ENCODE measurements at places on chromosomes 2 and 18.

DNA sequence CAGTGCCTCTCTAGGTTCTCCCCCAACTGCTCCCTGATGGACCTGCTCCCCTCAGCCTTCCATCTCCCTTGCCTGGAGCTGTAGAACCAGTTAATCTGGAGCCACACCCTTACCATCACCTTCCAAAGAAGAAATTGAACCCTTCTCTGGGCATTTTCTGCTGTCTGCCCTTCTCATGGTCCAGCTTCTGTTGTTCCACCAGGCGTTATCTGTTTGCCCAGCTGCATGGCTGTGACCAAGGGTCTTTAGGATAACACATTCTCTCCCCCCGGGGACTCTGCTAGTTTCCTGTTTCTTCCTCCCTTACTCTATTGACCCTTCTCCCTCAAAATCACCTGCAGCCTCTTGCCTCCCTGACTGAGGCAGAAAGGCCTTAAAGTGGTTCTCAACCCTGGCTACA, 3.2 kb upstream of the ANKRD53 start:
- DNase-seq: no peak

GRCh38 chr2:202689898-202690297, 55.1 kb downstream of the FAM117B start:
- no peak for DNase-seq

DNA sequence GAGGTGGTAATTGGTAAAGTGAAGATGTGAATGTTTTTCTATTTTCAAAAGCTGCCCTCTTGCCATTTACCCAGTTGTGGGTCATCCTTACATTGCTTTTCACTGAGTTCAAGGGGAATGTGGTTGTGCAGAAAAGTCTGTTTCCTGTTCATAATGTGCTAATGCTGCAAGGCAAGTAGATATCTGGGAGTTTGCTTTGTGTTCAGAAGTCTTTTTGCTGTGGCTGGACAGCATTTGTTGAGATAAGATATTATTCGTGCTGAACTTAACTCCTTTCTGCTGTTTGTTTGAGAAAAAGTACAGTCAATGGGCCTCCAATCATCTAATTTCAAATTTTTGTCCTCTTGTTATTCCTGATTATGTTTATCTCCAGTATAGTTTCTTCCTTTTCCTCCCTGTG, 263.2 kb downstream of the LTBP1 start:
- no peak for DNase-seq

GRCh38 chr2:86189782-86190416, 5.4 kb downstream of the IMMT start:
- DNase-seq: no peak

DNA sequence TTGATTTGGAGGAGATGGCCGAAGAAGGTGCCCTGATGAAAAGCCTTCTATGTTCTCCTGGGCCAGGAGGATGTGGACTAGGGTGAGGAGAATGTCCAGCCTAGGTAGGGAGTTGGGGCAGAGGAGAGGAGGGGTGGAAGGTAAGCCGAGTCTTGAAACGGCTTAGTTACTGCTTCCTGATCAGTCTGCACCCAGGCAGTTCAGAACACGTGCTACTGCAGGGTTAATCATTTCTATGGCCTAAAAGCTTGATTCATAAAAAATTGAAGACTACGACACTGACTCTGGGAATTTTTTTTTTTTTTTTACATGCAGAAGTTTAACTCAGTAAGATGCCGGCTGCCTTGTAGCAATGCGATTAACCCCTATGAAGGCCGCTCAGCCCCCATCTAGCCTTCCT, 125.3 kb downstream of the TMEM163 start:
- DNase-seq: no peak

GRCh38 chr18:4260107-4260506, 195.0 kb downstream of the DLGAP1 start:
- DNase-seq: peak; percentile 2

DNA sequence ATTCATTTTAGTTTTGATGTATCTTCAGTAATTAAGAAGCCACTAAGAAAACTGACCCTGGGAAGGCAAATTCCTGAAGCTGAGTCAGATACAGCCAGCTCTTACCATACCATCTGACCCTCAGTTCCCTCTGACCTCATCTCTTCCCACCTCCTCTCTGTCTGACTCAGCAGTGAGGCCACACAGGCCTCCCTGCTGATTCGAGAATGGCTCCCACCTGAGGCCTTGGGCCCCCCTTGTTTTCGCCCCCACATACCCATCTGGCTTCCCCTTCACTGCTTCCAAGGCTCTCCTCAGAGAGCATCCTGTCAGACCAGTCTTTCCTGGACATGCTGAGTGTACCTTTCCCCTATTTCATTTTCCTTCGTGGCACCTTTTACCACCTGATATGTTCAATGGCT, 71.0 kb upstream of the CYP1B1 start:
- no peak for DNase-seq

DNA sequence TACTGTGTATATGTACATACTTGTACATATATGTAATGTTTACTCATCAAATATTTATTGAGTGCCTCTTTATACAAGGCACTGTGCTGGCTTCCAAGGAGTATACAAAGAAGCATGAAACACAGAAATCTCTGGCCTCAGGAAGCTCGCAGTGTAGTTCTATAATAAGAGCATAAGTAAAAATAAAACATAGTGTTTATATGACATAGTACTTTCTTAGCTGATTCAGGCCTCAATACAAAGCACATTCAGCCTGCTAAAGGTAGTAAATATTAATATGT, 13.9 kb downstream of the STAMBP start:
- no peak for DNase-seq

DNA sequence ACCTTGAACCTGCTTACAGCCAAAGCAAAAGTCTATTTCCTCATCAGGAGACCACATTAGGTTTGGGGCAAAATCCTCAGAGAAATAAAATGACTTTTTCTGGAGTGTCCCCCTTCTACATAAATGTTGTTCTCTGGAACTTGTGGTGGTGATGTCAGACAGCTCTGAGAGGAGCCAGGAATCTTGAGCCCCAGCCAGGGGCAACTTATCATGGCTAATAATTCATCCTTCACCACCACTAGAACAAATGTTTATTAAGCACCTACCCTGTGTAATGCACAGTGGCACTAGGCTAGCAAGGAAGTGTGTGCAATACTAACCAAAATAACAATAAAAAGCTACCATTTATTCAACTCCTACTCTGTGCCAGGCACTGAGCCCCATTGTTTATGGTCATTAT, 9.0 kb upstream of the BMP10 start:
- no peak for DNase-seq

DNA sequence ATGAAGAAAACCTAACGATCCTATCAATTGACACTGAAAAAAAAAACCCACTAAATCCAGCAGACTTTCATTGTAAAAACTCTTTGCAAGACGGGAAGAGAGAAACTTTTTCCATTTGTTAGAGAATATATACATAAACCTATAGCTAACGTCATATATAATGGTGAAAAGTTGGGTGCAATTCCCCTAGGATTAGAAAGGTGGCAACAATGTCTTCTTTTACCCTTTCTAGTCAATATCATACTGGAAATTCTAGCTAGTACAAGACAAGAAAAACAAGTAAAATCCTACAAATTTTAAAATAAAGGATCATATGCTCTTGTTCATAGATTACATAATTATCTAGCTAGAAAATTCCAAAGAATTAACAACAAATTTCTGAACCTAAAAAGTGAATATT, 1596.5 kb upstream of the LRRTM1 start:
- DNase-seq: no peak

- DNase-seq: no peak
Observed at GRCh38 chr18:67496469-67496868, 20.1 kb downstream of the DSEL start.

DNA sequence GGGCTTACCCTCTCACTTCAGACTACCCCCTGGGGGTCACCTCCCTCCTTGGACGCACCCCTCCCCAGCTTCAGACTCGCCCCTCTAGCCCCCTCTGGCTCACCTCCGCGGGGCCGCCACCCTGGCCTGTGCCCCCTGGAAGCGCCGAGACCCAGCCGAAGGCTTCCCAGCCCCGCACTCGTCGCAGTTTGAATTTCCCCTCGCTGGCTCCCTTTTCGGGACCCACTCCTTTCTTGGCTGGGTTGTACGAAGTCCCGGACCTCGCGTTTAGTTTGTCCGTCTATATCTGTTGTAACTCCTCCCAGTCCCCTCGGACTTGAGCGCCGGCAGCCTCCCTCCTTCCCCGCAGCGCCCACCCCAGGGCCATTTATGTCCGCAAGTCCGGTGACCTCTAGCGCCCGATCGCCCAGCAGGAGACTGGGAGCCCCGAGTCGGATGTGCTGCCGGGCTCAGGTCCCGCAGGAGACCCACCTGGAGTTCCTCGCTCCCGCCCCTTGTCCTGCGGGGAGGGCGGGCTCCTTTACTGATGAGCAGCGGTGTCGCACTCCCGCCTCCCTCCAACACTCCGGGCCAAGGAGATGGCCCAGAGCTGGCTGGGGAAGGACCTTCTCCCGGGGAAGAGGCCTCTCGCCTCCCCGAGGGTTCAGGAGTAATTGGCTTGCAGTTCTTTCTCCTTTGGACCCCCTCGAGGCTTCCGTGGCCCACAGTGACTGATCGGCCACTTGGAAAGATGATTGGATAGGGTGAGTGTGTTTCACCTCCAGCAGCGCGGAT, 692 bp upstream of the RAX start:
- DNase-seq: no peak

DNA sequence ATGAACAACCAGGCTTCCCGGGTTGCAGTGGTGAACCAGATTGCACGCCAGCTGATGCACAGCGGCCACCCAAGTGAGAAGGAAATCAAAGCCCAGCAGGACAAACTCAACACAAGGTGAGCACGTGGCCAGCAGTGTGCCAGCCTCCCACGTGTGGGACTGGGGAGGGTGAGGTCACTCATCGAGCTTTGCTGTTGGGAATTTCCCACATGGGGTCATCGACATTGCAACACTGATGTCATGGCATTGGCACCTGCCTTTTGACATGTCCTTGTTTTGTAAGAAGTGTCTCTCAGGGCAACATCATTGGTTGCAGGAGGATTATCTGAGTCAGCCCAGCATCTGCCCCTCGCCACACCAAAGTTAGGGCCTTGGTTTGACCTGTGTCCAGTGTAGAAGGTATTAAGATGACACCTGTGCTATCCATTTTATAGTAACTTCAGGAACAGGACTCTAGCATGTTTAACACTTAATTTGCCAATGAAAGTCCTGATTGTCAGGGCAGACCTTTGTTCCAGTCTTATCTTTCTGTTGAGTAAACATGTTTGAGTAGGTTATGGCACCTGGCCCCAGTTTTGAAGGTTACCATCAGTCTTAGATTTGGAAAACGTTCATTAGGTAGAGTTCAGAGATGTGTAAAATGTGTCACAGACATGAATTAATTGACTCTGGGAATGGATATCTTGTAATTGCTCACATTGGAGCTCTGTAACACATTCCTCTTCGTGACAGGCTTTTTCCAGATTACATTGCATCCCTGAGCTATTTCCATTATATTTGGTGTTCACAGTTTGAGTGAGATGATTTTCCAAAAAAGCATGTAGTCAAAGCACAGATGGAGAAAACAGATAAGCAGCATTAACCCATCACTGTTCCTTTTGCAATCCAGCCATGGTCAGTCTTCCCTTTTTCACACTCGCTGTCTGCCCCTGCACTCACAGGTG, 93.3 kb upstream of the EML6 start:
- peak; percentile 7 for DNase-seq

GRCh38 chr18:61785588-61785987, 107.2 kb downstream of the RNF152 start:
- no peak for DNase-seq

- DNase-seq: no peak
Observed at GRCh38 chr2:68391099-68391498, 26.0 kb downstream of the PLEK start.

GRCh38 chr2:203586696-203587095, 51.6 kb upstream of the RAPH1 start:
- no peak for DNase-seq

DNA sequence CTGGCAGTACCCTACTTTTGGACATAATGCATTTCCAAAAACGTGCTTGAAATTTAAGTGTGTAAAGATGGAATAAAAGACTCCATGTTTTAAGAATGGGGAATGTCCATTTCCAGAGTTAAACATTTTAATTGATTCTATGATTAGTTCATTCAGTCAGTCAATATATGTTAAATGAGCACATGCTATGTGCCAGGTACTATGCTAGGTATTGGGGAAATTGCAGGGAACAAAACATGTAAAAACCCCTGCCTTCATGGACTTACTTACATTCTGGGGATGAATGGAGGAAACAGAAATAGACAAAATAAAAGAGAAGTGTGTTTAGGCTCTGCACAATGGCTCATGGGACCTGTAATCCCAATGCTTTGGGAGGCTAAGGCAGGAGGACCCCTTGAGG, 288.6 kb downstream of the MTX2 start:
- DNase-seq: no peak

DNA sequence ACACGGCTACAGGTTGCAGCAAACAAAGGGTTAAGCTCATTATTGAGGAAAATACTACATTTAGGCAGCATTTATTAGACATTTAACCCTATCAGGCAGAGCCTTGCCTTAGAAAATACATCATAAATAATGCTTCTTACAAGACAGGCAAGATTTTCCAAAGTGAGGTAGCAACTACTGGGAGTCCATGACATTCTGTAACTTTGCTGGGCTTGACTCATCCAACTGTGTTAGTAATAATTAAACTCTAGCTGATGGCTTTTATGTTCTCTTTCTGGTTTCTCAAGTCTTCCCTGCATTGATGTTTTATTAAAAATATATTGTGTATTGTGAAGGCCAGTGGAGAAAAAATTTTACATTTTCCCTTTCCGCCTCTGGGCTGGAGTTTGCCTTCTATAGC, 291.3 kb downstream of the AFF3 start:
- DNase-seq: no peak

DNA sequence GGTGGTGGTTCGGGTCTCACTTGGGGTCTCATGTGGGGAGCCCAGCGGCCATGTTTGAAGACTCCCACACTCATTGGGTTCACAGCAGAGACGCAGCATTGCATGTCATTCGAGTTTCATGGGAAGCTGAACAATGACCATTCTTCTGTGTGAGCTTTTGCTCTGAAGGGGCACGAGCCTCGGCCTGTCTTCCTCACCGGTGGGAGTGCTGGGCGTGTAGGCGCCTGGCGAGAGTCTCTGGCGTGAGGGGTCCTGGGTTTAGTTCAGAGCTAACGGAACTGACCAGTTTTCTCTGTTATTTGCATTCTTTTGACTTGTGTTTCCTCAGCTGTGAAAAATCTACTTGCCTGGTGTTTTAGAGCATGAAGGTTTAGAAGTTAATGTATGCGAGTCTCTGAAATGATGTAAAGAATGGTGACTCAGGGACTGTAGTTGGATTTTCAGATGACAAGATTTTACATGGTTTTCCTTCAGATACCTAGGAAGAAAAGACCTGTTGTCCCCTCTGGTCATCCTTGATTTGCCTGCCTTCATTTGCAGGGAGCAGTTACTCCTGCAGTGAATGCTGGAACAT, 98.1 kb downstream of the ARMC9 start:
- DNase-seq: no peak

GRCh38 chr2:236938126-236938525, 147.6 kb upstream of the COPS8 start:
- DNase-seq: no peak

GRCh38 chr2:183024339-183025095, 13.7 kb downstream of the NCKAP1 start:
- no peak for DNase-seq

DNA sequence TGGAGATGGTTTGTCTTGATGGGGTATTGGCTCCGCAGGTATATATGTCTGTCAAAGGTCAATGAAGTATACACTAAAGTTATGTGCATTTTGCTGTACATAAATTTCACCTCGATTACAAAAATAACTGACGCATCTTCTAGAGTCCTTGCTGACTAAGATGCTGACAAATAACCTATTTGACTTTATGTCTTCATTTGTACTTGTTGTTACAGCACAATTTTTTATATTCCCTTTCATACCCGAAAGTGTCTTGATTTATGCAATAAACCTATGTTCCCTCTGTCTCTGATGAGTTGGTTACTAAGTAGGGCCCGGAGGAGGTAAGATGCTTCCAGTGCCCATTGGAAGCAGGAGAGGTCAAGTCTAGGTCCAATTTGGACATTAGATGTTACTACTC, 93.5 kb downstream of the COPS8 start:
- no peak for DNase-seq

All from CD4-positive, alpha-beta T cell treated with Interleukin-15 for 4 hours (primary cell).